ENCODE measurements at places on chromosomes 2 and 18. TPM values are rescaled to one million over a fixed set of nuclear protein-coding genes. Genes with fewer than 3 reads are reported as not detected.

DNA sequence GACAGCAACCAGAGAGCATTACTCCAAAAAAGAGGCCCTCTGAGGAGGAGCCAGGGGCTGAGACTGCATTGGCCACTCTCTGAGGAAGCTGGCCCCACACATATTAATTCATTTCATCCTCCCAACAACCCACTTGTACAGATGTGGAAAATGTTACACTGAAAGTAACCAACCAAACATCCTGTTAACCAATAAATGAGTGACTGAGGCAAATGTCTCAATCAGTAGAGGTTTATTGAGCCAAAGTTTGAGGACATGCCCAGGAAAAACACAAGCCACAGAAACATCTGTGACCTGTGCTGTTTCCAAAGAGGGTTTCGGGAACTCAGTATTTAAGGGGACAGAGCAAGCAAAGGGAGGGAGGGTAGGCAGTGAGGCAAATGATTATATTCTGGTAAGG lies 53.0 kb downstream of the SKA1 start:
- H3K4me3 ChIP-seq, result no peak overlapping the region
- no peaks in the 10 kb centered on the region for H3K27me3 ChIP-seq
- H3K36me3 ChIP-seq, result no peaks in the 10 kb centered on the region
- H3K4me1 ChIP-seq, result no peaks in the 10 kb centered on the region

TUBB8B gene
- total RNA-seq, result not detected

DNA sequence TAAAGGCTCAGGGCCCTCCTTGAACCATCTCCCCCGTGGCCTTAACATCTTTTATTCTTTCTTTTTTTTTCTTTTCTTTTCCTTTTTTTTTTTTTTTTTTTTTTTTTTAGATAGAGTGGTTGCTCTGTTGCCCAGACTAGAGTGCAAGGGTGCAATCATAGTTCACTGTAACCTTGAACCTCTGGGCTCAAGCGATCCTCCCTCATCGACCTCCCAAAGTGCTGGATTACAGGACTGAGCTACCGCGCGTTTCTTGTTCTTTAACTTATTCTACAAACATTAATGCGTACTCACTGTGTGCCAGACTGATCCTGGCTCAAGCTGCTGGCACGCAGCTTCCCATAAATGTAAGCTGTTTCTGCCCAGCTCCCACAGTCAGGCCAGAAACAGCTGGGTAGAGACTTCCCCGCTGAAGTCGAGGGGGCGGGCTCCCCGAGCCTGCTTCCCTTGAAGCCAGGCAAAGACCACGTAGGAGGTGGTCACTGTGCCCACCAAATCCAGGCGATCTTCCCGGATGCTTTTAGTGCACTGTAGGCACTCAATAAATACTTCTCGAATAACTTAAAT lies 29.2 kb upstream of the ATP6V1B1 start:
- H3K27me3 ChIP-seq, result peaks cover 68% of the 10 kb centered on the region
- peak; percentile 13 for DNase-seq
- peaks cover 7% of the 10 kb centered on the region for H3K4me1 ChIP-seq
- no peak overlapping the region for H3K4me3 ChIP-seq
- no peaks in the 10 kb centered on the region for H3K36me3 ChIP-seq
- no peak overlapping the region for H3K27ac ChIP-seq

- DNase-seq, result peak; percentile 32
- peak overlapping the region; percentile 40 for H3K27ac ChIP-seq
- peaks cover 77% of the 10 kb centered on the region for H3K4me1 ChIP-seq
Measured at GRCh38 chr2:66696374-66696773, 261.4 kb downstream of the MEIS1 start.

GRCh38 chr2:201444746-201445465 lies 6.4 kb downstream of the TRAK2 start:
- H3K4me1 ChIP-seq, result peaks cover 32% of the 10 kb centered on the region
- H3K4me3 ChIP-seq, result no peak overlapping the region
- no peak overlapping the region for H3K27ac ChIP-seq
- DNase-seq, result no peak
- no peaks in the 10 kb centered on the region for H3K27me3 ChIP-seq

GRCh38 chr2:85194780-85195480 lies 61.7 kb downstream of the TCF7L1 start:
- no peak overlapping the region for H3K27ac ChIP-seq
- no peaks in the 10 kb centered on the region for H3K4me1 ChIP-seq
- no peaks in the 10 kb centered on the region for H3K36me3 ChIP-seq
- H3K4me3 ChIP-seq, result no peak overlapping the region
- no peak for DNase-seq

DNA sequence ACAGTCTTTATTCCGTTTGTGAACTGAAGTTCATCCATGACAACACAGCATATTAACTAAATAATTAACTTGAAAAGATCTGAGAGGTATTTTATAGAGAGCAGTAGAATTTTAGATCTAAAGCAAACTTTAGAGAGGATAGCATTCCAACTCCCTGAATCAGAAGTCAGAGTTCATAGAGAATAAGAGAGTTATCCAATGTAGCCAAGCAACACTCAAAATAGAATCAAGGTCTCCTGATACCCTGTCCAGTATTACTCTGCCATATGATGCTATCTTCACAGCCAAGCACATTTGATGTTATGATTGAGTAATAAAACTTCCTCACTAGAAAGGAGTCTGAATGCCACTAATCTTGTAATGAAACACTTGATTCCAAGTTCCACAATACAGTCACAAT lies 55.5 kb downstream of the RIT2 start:
- no peak overlapping the region for H3K27ac ChIP-seq
- H3K4me1 ChIP-seq, result no peaks in the 10 kb centered on the region
- no peaks in the 10 kb centered on the region for H3K36me3 ChIP-seq

- H3K27me3 ChIP-seq, result peaks cover 3% of the 10 kb centered on the region
- H3K27ac ChIP-seq, result no peak overlapping the region
- no peaks in the 10 kb centered on the region for H3K4me1 ChIP-seq
- no peak overlapping the region for H3K4me3 ChIP-seq
- DNase-seq, result no peak
Measured at GRCh38 chr18:79047556-79048244, 21.5 kb upstream of the ATP9B start.

NAT8 gene
- total RNA-seq, result not detected

- no peak for DNase-seq
- H3K27ac ChIP-seq, result no peak overlapping the region
- H3K4me3 ChIP-seq, result no peak overlapping the region
- H3K36me3 ChIP-seq, result no peaks in the 10 kb centered on the region
Measured at GRCh38 chr2:173388795-173389194, 34.1 kb downstream of the CDCA7 start.

PSD4 gene
- 29.6 TPM for total RNA-seq

DNA sequence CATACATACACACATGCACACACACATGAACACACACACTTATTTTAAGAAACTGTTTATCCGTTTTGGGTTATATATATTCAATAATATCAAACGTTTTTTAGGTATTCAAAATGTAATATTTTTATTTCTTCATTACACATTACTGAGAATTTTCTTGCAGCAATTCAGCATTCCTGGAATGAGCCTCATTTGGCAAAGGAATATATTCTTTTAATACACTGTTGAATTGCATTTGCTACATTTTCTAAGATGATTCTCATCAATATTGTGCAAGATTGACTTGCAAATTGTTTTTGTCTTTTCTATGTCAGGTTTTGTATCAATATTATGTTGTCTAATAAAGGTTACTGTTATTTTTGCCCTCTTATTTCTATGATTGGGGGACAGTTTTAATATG lies 276.1 kb upstream of the CYP26B1 start:
- H3K4me3 ChIP-seq, result no peak overlapping the region
- no peaks in the 10 kb centered on the region for H3K36me3 ChIP-seq
- H3K27me3 ChIP-seq, result no peaks in the 10 kb centered on the region

TNS1 gene
- total RNA-seq, result 308 TPM

RIT2 gene
- not detected for total RNA-seq

GRCh38 chr18:32958746-32959145 lies 185.9 kb upstream of the KLHL14 start:
- H3K27me3 ChIP-seq, result no peaks in the 10 kb centered on the region
- no peak overlapping the region for H3K27ac ChIP-seq
- H3K4me3 ChIP-seq, result no peak overlapping the region
- H3K4me1 ChIP-seq, result peaks cover 6% of the 10 kb centered on the region

DNA sequence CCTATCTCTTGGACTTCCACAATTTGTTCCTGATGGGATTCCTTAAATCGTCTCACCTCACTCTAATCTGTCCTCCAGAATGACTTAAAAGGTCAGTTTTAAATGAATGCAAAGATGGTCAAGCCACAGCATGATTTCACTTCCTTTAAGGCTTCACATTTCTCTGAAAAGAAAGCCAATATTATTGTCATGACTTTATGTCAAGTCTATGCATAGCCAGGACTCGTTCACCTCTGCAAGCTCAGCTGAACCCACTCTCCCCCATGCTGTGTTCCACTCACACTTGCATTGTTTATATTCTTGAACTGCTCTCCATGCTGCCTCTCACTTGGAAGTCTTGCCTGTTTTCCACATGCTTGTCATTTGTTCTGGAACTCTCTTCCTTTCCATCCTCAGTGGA lies 298.4 kb upstream of the MMADHC start:
- no peak overlapping the region for H3K4me3 ChIP-seq
- H3K36me3 ChIP-seq, result no peaks in the 10 kb centered on the region
- no peak for DNase-seq
- H3K27ac ChIP-seq, result no peak overlapping the region
- H3K27me3 ChIP-seq, result no peaks in the 10 kb centered on the region

MBD1 gene
- 81.5 TPM for total RNA-seq

KCNG3 gene
- total RNA-seq, result 0.48 TPM

GRCh38 chr18:41617647-41618046 lies 337.4 kb upstream of the PIK3C3 start:
- no peak overlapping the region for H3K4me3 ChIP-seq
- DNase-seq, result peak; percentile 71
- no peaks in the 10 kb centered on the region for H3K27me3 ChIP-seq
- no peak overlapping the region for H3K27ac ChIP-seq
- no peaks in the 10 kb centered on the region for H3K36me3 ChIP-seq
- H3K4me1 ChIP-seq, result no peaks in the 10 kb centered on the region

GRCh38 chr2:22282916-22283315 lies 1102.1 kb upstream of the KLHL29 start:
- no peak overlapping the region for H3K4me3 ChIP-seq
- no peaks in the 10 kb centered on the region for H3K36me3 ChIP-seq
- peaks cover 20% of the 10 kb centered on the region for H3K4me1 ChIP-seq
- no peaks in the 10 kb centered on the region for H3K27me3 ChIP-seq
- no peak for DNase-seq

STPG4 gene
- 1.0 TPM for total RNA-seq

DNA sequence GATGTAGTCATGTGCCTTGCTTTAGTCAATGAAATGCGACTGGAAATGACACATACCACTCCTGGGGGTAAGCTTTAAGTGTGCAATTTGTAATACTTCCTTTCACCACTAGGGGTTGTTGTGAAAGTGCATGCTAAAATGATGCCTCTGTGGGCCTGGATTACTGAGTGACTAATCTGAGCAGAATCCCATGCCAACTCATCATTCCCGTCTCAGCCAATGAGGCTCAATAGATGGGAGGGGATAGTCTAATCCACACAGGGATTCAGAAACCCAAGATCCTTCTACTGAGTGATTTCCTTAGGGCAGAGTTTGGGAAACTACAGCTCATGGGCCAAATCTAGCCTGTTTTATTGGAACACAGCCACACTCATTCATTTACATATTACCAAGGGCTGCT lies 54.0 kb downstream of the HRH4 start:
- H3K27me3 ChIP-seq, result no peaks in the 10 kb centered on the region
- H3K36me3 ChIP-seq, result no peaks in the 10 kb centered on the region
- no peak overlapping the region for H3K4me3 ChIP-seq
- no peak overlapping the region for H3K27ac ChIP-seq

DNA sequence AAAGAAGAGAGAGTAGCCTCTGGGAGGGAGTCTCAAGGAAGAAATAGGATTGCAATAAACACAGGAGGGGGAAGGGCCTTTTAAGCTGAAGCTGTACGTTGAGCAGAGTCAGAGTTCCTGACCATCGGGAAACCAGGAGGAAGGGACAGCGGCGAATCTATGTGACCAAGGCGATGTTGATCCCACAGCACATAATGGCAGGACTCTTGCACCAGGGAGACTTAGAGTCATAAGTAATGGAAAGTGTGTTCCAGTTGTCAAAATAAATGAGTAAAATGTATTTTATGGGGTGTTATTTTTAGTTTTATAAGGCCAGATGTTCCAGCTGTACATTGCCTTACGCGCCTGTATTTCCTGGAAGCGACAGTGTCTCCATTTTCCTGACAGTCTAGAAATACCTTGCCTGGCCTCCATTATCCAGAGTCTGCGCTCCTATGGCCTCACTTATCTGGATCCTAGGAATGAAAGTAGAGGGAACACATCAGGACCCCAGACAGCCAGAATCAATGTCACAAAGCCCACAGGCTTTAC lies 152.8 kb upstream of the COPS8 start:
- H3K4me3 ChIP-seq, result no peak overlapping the region
- H3K27me3 ChIP-seq, result no peaks in the 10 kb centered on the region
- no peaks in the 10 kb centered on the region for H3K4me1 ChIP-seq
- DNase-seq, result no peak

ERFE gene
- 0.54 TPM for total RNA-seq

- peak within 1 kb of the TSS; percentile 94 for H3K27ac ChIP-seq
- peak within 1 kb of the TSS; percentile 50 for H3K4me3 ChIP-seq
- no peaks in the 10 kb centered on the region for H3K36me3 ChIP-seq
- H3K4me1 ChIP-seq, result peaks cover 6% of the 10 kb centered on the region
Measured at GRCh38 chr2:173075781-173076580, at the start of gene MAP3K20. Gene MAP3K20 (plus strand): TSS chr2:173075846. CDS start chr2:173091032, 15,186 bp downstream.

GRCh38 chr2:216698895-216699294 lies 3.5 kb upstream of the IGFBP5 start:
- DNase-seq, result peak; percentile 49
- H3K4me1 ChIP-seq, result peaks cover 65% of the 10 kb centered on the region
- no peak overlapping the region for H3K27ac ChIP-seq
- H3K27me3 ChIP-seq, result no peaks in the 10 kb centered on the region
- H3K36me3 ChIP-seq, result no peaks in the 10 kb centered on the region
- H3K4me3 ChIP-seq, result no peak overlapping the region

TFCP2L1 gene
- total RNA-seq, result 2.8 TPM

GRCh38 chr18:63395503-63395902 lies 26.8 kb downstream of the VPS4B start:
- no peak for DNase-seq
- H3K4me3 ChIP-seq, result no peak overlapping the region
- no peaks in the 10 kb centered on the region for H3K27me3 ChIP-seq

GRCh38 chr2:113234721-113235346 lies 43.9 kb downstream of the PAX8 start:
- DNase-seq, result no peak
- peaks cover 5% of the 10 kb centered on the region for H3K36me3 ChIP-seq
- peaks cover 14% of the 10 kb centered on the region for H3K4me1 ChIP-seq
- H3K4me3 ChIP-seq, result peak overlapping the region; percentile 36
- H3K27me3 ChIP-seq, result no peaks in the 10 kb centered on the region

CROCC2 gene
- 17.4 TPM for total RNA-seq

NTSR2 gene
- not detected for total RNA-seq

GRCh38 chr2:207481924-207482323 lies 47.8 kb upstream of the CREB1 start:
- DNase-seq, result no peak
- peak overlapping the region; percentile 82 for H3K27ac ChIP-seq
- no peak overlapping the region for H3K4me3 ChIP-seq
- H3K27me3 ChIP-seq, result no peaks in the 10 kb centered on the region

CYBRD1 gene
- 488 TPM for total RNA-seq

GRCh38 chr18:37448946-37449345 lies 116.7 kb downstream of the CELF4 start:
- no peaks in the 10 kb centered on the region for H3K27me3 ChIP-seq
- H3K36me3 ChIP-seq, result no peaks in the 10 kb centered on the region
- H3K4me3 ChIP-seq, result no peak overlapping the region
- no peak overlapping the region for H3K27ac ChIP-seq
- DNase-seq, result no peak
- peaks cover 36% of the 10 kb centered on the region for H3K4me1 ChIP-seq
